ENCODE measurements at places on chromosomes 2 and 18.

DNA sequence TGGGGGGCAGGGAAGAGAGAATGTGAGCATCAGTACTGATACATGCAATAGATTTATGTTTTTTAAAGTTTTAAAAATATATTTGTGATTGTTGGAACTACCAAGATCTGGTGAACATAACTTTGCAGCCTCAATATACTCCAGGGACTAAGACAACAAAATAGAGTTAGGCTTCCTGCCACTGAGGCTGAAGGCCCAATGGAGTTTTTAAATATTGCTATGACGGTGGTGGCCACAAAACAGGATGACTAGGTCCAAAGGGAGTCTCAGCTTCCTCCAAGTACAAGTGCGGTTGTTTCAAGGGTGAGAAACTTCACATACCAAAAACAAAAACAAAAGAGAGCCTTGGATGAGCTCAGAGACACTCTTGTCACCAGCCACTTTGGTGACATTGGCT lies 72.9 kb downstream of the CCBE1 start:
- no peak for DNase-seq

- no peak for DNase-seq
Measured at GRCh38 chr2:151481744-151482143, 72.0 kb downstream of the RIF1 start.

DNA sequence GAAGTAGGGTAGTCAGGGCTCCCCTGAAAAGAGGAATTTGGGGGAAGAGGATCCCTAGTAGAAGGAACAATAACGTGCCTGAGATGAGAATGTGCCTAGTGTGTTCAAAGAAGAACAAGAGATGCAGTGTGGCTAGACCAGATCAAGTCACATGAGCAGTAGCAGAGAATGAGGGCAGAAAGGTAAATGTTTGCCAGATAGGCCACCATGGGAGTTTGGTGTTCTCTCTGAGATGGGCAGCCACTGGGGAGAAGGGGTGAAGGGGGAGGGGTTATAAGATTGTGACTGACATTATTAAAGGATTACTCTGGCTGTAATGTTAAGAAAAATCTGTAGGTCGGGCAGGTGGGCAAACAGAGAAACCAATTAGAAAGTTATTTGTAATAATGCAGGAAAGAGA lies 166.0 kb downstream of the LCLAT1 start:
- DNase-seq = no peak

DNA sequence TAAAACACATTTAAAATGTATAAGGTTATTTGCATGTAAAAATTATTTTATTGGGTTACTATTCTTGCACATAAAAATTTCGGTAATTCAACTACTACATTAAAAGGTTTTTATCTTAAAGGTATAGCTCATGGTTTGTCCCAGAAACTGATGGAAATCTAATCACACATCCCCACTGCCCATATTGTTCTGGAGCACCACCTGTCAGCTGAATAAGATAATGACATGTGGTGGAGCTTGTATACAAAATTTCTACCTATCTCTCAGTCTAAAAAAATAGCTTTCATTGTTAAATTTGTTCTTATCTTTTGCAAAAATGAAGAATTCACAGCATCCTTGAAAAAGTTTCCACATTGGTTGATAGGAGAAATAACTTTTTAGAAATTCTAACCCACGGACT lies 18.3 kb downstream of the ERBB4 start:
- no peak for DNase-seq

- DNase-seq = no peak
Measured at GRCh38 chr18:33583901-33584300, 5.9 kb downstream of the ASXL3 start.

DNA sequence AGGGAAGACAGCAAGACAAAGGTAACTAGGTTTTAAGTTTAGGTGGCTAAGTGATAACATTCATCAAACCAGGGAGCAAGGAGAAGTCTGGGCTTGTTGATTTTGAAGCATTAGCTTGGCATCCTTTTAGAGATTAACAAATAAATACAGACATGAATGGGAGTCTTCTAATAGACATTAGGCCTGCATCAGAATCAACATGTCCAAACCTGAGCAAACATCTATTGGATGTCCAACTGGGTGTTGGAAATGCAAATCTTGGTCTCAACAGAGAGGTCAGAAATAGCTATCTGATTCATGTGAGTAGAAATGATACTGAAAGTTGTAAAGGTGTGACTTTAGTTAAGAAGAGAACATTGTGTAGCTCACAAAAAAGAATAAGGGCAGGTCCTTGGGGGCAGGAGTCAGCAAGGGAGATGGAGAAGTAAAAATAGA lies 85.5 kb upstream of the RND3 start:
- DNase-seq = no peak
